MCF 10A (cell line): ENCODE measurements at places on chromosomes 3 and 15. TPM values are rescaled to one million over a fixed set of nuclear protein-coding genes. Genes with fewer than 3 reads are reported as not detected.

GRCh38 chr3:64365877-64366276 lies 140.6 kb upstream of the PRICKLE2 start:
- H3K4me1 ChIP-seq, result peaks cover 13% of the 10 kb centered on the region
- DNase-seq, result no peak
- H3K4me3 ChIP-seq, result no peak overlapping the region
- no peaks in the 10 kb centered on the region for H3K36me3 ChIP-seq
- H3K27me3 ChIP-seq, result no peaks in the 10 kb centered on the region

DNA sequence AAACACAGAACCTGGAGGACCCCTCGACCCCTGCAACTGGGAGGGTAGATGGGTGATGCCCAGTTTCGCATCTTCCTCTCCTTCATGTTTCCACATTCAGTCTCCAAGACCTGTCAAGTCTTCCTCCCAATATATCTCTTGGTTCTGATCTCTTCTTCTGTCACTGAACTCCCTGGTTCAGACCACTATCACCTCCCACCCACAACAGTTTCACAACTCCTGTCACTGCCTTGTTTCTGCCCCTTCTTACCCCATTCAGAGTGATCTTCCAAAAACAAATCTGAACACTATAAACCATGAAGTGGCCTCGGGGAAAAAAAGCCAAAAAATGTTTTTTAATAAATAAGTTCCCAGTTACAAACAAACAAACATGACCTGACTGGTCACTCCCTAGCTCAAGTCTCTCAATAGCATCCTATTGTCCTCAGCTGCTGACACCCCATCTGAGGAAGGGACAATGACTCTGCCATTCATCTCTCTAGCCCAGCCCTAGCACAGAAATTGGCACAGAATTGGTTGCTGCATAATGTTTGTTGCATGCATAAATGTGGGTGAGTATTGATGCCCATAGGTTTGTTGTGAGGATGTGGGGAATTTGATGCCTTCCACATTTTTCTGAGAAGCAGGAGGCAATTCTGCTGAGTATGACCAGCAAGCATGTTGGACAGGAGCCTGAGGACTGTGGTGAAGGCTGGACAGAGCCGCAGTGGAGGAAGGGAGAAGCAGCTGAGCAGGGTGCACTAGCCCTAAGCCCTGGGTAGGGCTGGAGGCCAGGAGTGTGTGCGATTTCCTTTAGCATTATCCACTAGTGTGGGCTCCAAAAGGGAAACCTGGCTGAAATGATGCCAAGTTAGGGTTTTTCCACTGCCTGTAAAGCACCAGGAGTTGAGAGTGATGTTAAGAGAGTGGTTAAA lies 12.2 kb upstream of the XYLB start:
- no peak for DNase-seq
- no peak overlapping the region for H3K27ac ChIP-seq
- H3K4me3 ChIP-seq, result no peak overlapping the region
- peaks cover 6% of the 10 kb centered on the region for H3K36me3 ChIP-seq
- no peaks in the 10 kb centered on the region for H3K4me1 ChIP-seq

- peaks cover 21% of the 10 kb centered on the region for H3K36me3 ChIP-seq
- DNase-seq, result peak; percentile 81
- H3K4me3 ChIP-seq, result peak overlapping the region; percentile 66
- peak overlapping the region; percentile 77 for H3K27ac ChIP-seq
- no peaks in the 10 kb centered on the region for H3K27me3 ChIP-seq
Measured at GRCh38 chr3:186099178-186099577, 9.7 kb downstream of the ETV5 start.

GRCh38 chr3:161950318-161950868 lies 453.8 kb downstream of the OTOL1 start:
- H3K27ac ChIP-seq, result no peak overlapping the region
- no peaks in the 10 kb centered on the region for H3K27me3 ChIP-seq
- no peak for DNase-seq
- no peaks in the 10 kb centered on the region for H3K4me1 ChIP-seq
- no peak overlapping the region for H3K4me3 ChIP-seq

- no peak overlapping the region for H3K27ac ChIP-seq
- H3K36me3 ChIP-seq, result peaks cover 6% of the 10 kb centered on the region
- no peak overlapping the region for H3K4me3 ChIP-seq
- peaks cover 5% of the 10 kb centered on the region for H3K4me1 ChIP-seq
Measured at GRCh38 chr3:151404316-151404715, 19.8 kb upstream of the P2RY12 start.

DNA sequence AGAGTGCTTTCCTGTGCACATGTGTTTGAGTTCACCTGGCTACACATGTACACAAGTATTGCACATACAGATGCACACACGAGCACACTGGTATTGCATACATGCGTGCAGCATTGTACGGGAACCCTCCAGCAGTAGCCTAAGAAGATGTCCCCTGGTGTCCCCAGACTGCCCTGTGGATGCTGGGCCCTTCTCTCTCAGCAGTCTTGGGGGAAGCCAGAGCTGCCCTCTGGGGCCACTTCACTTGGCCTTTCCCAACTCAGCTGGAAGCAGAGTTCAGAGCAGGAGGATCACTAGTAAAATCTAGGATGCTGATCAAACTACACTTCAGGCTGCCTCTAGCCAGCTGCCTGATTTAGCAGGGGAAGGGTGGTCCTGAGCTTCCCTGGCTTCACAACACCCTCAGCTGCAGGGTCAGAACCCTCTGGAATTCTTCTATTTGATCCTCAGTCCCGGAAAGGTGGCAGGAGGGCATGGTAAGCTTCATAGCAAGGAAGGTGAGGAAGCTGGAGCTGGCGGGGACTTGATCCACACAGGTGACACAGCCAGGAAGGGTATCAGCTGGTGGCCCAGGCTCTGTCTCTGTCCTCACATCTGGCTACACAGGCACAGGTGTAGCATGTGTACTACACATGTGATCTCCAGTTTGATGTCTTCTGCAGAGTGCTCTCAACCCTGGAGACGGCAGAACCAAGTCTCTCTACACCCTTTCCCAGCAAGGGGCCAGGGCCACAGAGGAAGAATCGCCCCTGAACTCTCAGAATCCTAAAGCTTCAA lies 36.5 kb downstream of the KLF15 start:
- H3K27me3 ChIP-seq, result peaks cover 13% of the 10 kb centered on the region
- H3K27ac ChIP-seq, result no peak overlapping the region
- no peak for DNase-seq
- no peak overlapping the region for H3K4me3 ChIP-seq
- H3K4me1 ChIP-seq, result no peaks in the 10 kb centered on the region

DNA sequence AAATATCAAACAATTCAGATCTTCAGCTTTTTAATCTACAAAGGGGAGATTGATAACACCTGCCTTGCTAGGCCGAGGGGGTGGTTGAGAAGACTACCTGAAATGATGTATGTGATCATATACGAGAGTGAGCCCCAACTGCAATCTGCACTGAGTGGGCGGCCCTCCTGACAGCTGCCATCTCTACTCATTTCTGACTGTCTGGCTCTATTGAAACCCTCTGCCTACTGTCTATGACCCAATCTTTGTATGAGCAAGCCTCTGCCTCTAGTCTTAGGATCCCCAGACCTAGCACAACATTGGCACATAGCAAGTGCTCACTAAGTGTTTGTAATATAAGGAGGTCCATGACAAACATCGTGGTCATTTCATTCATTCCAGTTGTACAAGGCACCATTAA lies 144.4 kb upstream of the NR2F2 start:
- peaks cover 16% of the 10 kb centered on the region for H3K4me1 ChIP-seq
- DNase-seq, result no peak
- no peaks in the 10 kb centered on the region for H3K36me3 ChIP-seq
- H3K27me3 ChIP-seq, result no peaks in the 10 kb centered on the region

DNA sequence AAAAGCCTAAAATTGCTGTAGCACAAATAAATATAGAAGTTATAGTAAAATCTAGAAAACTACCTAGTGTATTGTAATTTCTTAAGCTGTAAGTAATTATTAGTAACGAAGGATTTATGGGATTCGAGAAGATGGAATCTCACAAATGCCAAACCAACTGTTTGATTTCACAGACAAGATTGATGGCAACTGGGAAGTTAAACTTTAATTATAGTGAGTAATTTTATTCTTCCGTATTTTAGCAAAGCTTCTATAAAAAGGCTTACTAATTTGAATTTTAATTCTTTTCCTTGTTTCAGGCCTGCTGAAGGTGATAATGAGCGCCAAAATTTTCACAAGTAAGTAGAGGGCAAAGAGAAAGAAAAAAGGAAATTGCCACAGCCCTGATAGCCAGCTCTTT lies 36.6 kb downstream of the GATM start:
- H3K27ac ChIP-seq, result no peak overlapping the region
- no peaks in the 10 kb centered on the region for H3K4me1 ChIP-seq
- H3K27me3 ChIP-seq, result peaks cover 8% of the 10 kb centered on the region

GRCh38 chr3:132637590-132637989 lies 22.0 kb downstream of the ACAD11 start:
- H3K36me3 ChIP-seq, result peaks cover 20% of the 10 kb centered on the region
- H3K4me3 ChIP-seq, result no peak overlapping the region
- H3K27me3 ChIP-seq, result no peaks in the 10 kb centered on the region
- peak overlapping the region; percentile 68 for H3K27ac ChIP-seq

DNA sequence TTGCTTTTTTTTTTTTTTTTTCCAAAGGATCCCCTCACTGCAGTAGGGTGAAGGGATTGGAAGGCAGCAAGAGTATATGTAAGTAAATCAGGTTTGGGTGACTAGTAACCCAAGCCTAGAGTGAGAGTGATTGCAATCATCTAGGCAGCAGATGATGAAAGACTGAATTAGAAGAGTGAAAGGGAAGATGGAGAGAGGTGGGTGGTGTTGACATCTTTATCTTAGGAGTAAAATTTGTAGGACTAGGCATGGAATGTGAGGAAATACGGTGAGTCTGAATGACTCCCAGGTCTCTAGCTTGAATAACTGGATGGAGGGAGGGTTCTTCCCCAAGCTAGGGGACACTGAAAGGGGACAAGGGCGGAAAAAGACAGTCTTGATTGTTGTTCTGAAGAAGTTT lies 63.4 kb downstream of the TPRG1 start:
- no peaks in the 10 kb centered on the region for H3K4me1 ChIP-seq
- DNase-seq, result no peak
- no peak overlapping the region for H3K4me3 ChIP-seq
- no peak overlapping the region for H3K27ac ChIP-seq
- no peaks in the 10 kb centered on the region for H3K27me3 ChIP-seq

GRCh38 chr3:73652896-73653295 lies 28.2 kb upstream of the PDZRN3 start:
- H3K4me1 ChIP-seq, result peaks cover under 1% of the 10 kb centered on the region
- H3K36me3 ChIP-seq, result no peaks in the 10 kb centered on the region
- no peak for DNase-seq
- no peaks in the 10 kb centered on the region for H3K27me3 ChIP-seq
- H3K4me3 ChIP-seq, result no peak overlapping the region

DNA sequence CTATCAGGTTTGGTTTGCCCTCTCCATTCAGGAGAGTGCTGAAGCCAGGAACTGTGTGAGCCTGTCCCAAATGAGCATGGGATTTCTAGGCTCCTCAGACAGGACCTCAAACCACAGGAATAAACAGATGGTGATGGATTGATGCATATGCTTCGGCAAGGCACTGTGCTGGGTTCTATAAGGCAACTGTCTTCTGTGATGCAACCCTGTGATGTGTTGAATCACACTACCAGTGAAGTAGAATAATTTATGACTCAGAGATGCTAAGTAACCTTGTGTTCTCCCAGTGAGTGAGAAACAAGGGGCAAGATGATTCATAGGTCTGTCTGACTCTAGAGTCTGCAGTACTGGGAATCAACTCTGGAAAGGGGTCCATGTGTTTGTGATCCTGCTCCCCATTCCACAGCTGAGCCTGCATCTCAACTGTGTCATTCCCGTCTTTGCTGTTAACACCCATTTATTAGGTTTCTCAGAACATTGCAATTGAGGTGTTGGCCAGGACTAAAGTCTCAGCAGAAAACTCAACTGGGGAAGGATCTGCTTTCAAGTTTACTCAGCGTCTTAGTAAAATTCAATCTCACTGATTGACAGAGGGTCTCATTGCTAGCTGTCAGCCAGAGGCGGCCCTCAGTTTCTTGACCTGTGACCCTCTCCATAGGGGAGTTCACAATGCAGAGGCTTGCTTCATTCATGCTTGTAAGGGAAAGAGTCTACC lies 510.1 kb upstream of the CFAP20DC start:
- peak overlapping the region; percentile 65 for H3K27ac ChIP-seq
- peaks cover 45% of the 10 kb centered on the region for H3K4me1 ChIP-seq
- no peaks in the 10 kb centered on the region for H3K27me3 ChIP-seq

DNA sequence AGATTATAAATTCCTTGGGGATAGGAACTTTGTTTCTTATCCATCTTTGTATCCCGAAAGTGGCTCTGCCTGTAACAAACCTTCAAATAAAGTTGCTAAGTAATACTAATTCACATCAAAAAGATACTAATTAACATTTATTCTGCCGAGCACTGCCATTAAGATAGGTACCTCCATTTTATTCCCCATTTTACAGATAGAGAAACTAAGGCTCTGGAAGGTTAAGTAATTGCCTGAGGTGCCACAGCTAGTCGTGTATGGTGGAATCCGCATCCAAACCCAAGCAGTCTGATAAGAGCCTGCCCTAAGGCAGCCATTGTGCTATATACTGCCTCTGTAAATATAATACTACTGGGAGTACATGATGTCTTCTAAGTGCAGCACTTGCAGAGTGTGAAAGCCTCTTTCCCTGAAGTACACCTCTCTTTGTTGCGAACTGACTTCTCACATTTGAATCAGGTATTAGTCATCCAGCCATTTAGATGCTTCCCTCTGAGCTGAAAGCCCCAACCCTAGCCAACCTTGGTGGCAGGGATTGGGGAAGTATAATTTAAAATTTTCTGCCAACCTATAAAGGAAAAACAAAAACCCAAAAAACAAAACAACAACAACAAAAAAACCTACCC lies 78.5 kb upstream of the CHD2 start:
- H3K4me3 ChIP-seq, result peak overlapping the region; percentile 53
- peak overlapping the region; percentile 67 for H3K27ac ChIP-seq
- H3K36me3 ChIP-seq, result peaks cover 11% of the 10 kb centered on the region
- peaks cover 25% of the 10 kb centered on the region for H3K4me1 ChIP-seq
- DNase-seq, result peak; percentile 49

- no peak for DNase-seq
- H3K36me3 ChIP-seq, result no peaks in the 10 kb centered on the region
- no peaks in the 10 kb centered on the region for H3K27me3 ChIP-seq
- no peak overlapping the region for H3K27ac ChIP-seq
Measured at GRCh38 chr3:105505170-105505569, 138.5 kb downstream of the ALCAM start.

- H3K4me1 ChIP-seq, result peaks cover 23% of the 10 kb centered on the region
- no peak for DNase-seq
- H3K36me3 ChIP-seq, result peaks cover 6% of the 10 kb centered on the region
- no peak overlapping the region for H3K4me3 ChIP-seq
Measured at GRCh38 chr15:56972426-56972825, 54.0 kb downstream of the TCF12 start.

- H3K4me3 ChIP-seq, result no peak overlapping the region
- peaks cover 8% of the 10 kb centered on the region for H3K4me1 ChIP-seq
- no peaks in the 10 kb centered on the region for H3K36me3 ChIP-seq
- DNase-seq, result peak; percentile 82
Measured at GRCh38 chr3:107956991-107957900, 133.6 kb downstream of the CD47 start.

CPNE4 gene
- not detected in 2 replicates for total RNA-seq

DNAH12 gene
- 0.47 and 0.58 TPM in 2 replicates for total RNA-seq

WDR53 gene
- total RNA-seq, result 14.4 and 18.8 TPM in 2 replicates

C3orf85 gene
- not detected in 2 replicates for total RNA-seq

UBA7 gene
- total RNA-seq, result 3.8 and 6.6 TPM in 2 replicates

ITGA11 gene
- total RNA-seq, result 0.19 TPM in 1 of 2 replicates, not detected in the other
